ENCODE measurements at places on chromosomes 1 and 21.

GRCh38 chr1:228339766-228340685, 66.6 kb downstream of the TRIM11 start:
- DNase-seq, result no peak

- DNase-seq, result no peak
These were observed 6.0 kb upstream of the NEXN start for GRCh38 chr1:77882411-77882810.

- peak; percentile 96 for DNase-seq
These were observed 8.2 kb upstream of the IL22RA1 start for GRCh38 chr1:24151175-24151533.

GRCh38 chr1:38524025-38524641, 335.4 kb downstream of the RRAGC start:
- DNase-seq, result no peak

- DNase-seq, result no peak
These were observed 49.7 kb upstream of the GFI1 start for GRCh38 chr1:92536211-92536979.

DNA sequence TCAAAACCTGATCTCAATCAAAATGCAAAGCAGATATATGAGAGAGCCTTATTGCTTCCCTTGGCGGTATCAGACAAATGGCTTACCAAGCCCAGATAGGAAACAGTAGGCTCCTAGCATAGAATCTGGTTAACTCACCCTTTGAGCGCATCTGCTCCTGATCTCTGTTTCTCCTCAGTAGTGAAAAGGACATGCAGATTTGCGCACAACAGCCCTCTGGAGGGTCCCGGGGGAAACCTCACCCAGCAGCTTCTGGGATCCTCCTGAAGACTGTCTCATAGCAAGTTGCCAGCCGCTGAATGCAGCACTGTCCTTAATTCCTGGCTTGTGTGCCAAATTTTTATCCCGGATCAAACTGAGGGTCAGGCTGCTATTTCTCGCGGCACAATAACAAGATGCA, 192.2 kb downstream of the FASLG start:
- no peak for DNase-seq
